ENCODE measurements at places on chromosomes 2 and 18.

- DNase-seq, result no peak
Measured at GRCh38 chr2:226971770-226972169, 135.9 kb downstream of the RHBDD1 start.

GRCh38 chr2:123688231-123688940, 336.7 kb upstream of the CNTNAP5 start:
- no peak for DNase-seq

DNA sequence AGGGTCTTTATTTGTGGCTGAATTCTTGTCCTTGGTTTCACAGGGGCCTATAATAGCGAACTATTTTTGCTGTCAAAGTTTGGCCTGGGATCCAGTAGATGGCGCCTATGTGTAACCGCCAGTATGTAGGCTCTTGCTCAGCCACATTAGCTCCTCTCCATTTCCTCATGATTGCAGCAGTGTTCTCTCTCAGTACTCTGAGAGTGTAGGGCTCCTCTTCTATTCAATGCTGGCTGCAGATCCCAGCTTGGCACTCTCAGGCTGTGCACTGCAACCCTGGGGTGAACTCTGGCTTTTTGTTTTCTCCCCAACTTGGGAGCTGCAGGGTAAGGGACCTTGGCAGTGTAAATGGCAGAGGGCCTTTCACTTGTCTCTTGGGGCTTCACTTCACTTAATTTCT, 344.6 kb upstream of the CHAC2 start:
- peak; percentile 69 for DNase-seq

GRCh38 chr18:36214811-36215210, 27.5 kb downstream of the MOCOS start:
- DNase-seq, result no peak

GRCh38 chr2:128487650-128488387, 169.2 kb upstream of the HS6ST1 start:
- no peak for DNase-seq

- peak; percentile 78 for DNase-seq
Measured at GRCh38 chr2:68463287-68463877, 3.7 kb downstream of the FBXO48 start.

DNA sequence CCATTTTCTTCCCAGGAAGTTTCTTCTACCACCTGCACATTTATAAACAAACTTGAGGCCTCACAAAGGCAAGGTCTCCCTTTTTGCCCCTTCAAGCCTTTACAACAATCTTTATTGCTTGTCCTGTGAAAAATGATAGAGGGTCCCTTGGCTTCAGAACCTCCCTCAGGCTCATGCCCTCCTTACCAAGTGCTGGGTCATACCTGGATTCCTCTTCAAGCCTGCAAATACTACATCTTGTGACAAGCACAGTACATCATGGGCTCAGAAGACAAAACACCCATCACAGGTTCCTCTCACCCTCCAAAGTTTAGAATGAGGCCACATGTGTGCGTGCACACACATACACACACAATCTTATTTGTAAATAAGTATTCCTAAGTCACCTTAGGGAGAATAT, 9.1 kb downstream of the CAPN14 start:
- DNase-seq, result no peak

- DNase-seq, result no peak
Measured at GRCh38 chr2:193907561-193907960, 1712.8 kb upstream of the TMEFF2 start.

GRCh38 chr2:191158747-191159146, 8.0 kb upstream of the STAT4 start:
- DNase-seq, result no peak

GRCh38 chr18:10239103-10239502, 215.3 kb upstream of the APCDD1 start:
- no peak for DNase-seq

- no peak for DNase-seq
Measured at GRCh38 chr2:111135237-111135909, 14.7 kb downstream of the BCL2L11 start.

- no peak for DNase-seq
Measured at GRCh38 chr2:3267869-3268704, 109.5 kb downstream of the EIPR1 start.

- DNase-seq, result no peak
Measured at GRCh38 chr2:30689496-30690125, 117.6 kb downstream of the CAPN13 start.

GRCh38 chr18:30917651-30918050, 124.9 kb downstream of the DSC3 start:
- DNase-seq, result no peak

DNA sequence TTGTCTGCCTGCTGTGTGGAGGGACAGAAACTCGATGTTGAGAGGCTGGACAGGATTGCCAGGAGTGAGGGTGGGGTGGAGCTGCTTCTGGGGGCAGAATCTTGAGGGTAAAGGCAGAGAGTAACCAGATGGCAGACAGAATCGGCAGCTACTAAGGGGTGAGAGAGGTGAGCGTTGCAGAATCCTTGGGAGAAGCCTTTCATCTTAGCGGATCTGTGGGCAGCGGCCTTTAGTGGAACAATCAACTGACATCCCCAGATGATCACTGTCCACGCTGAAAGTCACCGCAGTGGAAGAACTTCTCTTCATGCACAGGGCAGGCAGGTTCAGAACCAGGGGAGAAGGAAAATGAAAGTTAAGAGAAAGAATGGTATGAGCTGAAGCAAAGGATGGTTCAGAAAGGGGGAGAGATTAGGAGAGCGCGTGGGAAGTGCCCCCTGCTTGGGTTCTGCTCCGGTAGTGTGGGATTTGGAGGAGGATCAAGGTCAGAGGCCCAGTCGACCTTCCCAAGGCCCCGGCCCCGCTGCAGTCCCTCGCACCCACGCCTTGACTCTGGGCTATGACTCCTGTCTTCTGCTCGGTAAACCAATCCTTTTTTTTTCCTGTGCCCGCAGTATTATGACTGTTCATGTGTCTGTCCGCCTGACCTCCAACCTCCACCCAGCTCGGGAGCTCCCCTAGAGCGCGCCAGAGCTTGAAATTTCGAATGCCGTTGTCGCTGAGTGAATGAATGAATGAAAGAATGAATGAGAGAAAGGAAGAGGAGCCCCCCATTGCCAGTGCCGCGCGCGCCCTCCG, 584 bp downstream of the BOLA3 start:
- peak; percentile 67 for DNase-seq

DNA sequence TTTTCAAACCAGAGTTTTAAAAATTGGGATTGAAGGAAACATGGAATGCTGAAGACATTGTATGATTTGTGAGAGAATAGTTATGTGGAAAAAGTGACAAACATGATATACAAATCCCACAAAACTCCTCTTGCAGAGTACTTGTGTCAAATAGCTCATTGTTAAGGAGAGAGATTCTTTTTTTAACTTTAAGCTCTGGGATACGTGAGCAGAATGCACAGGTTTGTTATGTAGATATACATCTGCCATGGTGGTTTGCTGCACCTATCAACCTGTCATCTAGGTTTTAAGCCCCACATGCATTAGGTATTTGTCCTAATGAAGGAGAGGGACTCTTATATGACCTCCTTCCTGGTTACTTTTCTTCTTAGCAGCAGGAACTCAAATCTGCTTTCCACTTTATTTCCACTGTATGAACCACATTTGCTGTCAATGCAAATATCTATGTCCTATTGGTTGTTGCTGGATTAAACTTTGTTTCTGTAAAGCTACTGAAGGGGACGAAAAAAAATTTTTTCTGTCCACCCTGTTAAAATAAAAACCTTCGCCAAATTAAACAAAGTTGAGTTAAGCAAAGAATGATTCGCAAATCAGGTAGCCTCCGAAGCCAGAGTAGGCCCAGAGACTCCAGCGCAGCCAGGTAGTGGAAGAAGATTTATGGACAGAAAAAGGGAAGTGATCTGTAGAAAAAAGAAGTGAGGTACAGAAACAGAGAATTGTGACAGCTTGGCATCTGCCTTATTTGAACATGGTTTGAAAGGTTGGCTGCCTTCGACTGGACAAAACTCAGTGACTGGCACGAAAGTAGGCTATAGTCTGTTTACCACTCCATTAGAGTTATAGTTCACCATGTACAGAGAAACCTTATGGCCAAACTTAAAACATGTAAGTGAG, 430.1 kb upstream of the CHST9 start:
- DNase-seq, result no peak

- peak; percentile 86 for DNase-seq
Measured at GRCh38 chr2:105873721-105874120, 129.0 kb downstream of the NCK2 start.

GRCh38 chr2:235542733-235543127, 48.9 kb downstream of the AGAP1 start:
- no peak for DNase-seq

GRCh38 chr2:30730736-30731647, 76.3 kb downstream of the CAPN13 start:
- no peak for DNase-seq

DNA sequence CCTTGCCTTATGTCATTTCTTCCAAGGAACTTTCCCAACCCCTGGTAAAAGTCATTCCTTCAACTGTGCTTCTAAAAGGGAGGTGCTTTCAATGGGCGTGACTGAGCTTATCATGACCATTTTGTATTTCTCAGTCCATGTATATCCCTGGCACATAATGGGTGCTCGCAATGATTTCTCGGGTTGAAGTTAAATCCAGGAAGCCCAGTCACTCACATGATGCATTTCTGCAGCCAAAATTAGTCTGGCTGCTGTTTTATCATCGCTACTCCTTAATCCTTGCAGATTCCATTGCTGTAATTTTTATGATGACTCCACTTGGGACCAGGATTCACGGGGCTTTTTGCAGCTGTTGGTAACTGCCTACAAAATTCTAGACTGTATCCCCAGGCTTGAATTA, 25.9 kb upstream of the RFX8 start:
- no peak for DNase-seq

GRCh38 chr2:205763708-205764211, 81.5 kb downstream of the NRP2 start:
- peak; percentile 61 for DNase-seq

DNA sequence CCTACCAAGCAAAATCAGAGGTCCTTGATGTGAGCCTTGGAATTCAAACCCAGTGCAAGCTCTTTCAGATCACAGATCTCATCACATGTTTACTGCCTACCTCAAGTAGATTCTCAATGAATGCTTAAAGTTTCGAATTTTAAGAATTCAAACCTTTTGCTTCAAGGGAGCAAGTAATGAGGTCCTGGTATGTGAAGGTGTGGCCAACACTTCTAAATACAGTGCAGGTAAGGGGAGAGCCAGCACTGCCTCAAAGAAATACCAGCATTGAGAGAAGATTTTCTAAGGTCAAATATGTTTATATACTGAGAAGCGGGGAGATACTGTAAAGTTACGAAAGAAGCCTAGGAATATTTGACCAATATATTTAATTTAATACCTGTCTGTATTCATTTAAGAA, 19.7 kb upstream of the RNF152 start:
- no peak for DNase-seq

DNA sequence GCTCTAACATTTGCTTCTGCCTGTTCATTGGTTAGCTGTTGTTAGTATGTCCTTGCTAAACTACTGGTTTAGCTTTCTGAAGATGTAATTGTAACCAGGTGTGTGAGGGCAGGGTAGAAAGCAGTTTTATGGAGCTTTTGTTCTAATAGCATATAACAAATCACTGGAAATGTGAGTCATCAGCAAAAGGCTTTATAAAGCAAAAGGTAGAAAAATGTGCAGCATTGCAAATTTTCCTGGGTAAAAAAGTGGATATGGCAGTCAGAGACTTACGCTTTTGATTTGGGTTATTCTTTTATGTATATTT, 85.3 kb downstream of the ZNF407 start:
- no peak for DNase-seq

GRCh38 chr2:221524158-221524557, 47.9 kb downstream of the EPHA4 start:
- no peak for DNase-seq

DNA sequence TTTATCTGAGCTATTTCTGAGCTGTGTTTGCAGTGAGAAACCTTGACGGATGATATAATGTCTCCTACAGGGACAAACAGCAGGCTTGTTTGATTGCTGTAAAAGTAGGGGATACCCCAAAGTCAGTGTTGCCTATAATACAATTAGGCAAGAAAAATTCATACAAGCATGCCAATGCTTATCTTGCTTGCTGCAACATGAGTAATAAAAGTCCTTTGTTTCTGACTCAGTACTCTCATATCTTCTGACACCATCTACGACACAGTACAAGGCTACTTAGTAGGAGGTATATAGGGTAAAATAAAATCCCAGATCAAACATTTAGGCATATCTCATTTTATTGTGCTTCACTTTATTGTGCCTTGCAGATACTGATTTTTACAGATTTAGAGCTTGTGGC, 33.0 kb downstream of the ERBB4 start:
- DNase-seq, result no peak

- no peak for DNase-seq
Measured at GRCh38 chr2:95274291-95275150, at the start of gene PROM2. Gene PROM2 (plus strand): TSS chr2:95274449. CDS start chr2:95274586, 137 bp downstream.

GRCh38 chr2:6866275-6866671, 566 bp upstream of the CMPK2 start:
- DNase-seq, result peak; percentile 3

GRCh38 chr18:61669320-61669719, 223.5 kb downstream of the RNF152 start:
- peak; percentile 17 for DNase-seq

DNA sequence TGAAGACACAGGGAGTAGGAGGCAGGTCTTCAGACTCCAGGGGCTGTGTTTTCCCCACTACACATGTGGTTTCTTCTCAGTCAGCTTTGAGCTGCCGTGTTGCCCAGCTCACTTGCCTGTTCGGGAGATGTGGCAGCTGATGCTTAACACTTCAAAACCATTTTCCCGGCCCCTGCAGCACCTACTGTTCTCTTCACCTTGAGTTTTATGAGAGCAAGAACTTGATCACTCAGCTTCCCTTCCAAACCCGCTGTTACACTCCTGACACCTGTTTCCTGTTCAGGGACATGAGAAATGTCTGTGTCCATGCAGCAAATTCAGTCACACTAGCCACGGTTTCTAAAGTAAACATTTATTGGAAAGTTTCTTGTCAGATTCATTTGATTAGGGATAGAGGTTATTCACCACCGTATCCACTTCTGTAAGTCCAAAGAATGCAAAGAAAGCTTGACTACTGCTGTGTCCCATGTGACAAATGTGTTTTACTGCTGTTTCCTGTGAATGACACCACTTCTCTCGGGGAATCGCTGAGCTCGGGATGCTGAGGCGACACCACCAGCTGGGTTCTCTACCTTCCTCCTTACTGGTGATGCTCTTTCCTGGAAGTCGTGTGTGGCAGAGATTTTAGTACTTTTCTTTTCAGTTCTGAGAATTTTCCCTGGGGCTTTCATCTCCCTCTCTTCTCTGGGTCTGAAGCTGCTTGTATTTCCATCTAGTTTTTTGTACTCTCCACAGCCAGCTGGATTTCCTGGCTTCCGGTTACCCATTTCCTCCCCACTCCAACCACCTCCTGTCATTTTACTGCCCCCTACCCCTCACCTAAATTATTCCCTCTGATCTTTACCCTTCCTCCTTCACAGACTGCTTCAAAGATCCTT, 91.7 kb downstream of the KLF7 start:
- peak; percentile 21 for DNase-seq

DNA sequence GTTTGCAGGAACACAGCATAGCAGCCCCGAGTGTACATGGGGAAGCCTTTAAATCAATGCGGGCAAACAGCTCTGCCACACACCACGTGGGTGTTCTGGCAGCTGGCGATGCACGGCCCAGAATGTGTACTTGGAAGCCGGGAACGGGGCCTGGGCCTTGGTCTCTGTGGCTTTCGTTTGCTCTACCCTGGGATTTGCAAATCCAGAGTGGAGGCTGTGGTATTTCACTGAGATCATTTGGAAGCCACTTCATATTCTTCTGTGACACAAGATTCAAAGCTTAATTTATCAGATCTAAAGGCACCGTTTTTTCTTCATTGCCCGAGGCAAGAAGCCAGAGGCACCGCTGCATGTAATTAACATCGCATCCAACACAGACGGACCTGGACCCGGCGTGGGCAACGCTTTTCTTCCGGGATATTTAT, 246.3 kb upstream of the MYT1L start:
- no peak for DNase-seq

GRCh38 chr2:162824304-162824703, 14.3 kb downstream of the KCNH7 start:
- no peak for DNase-seq

Data from ELR (cell line).